Activated naive CD4-positive, alpha-beta T cell (primary cell): ENCODE measurements at places on chromosomes 2 and 18.

DNA sequence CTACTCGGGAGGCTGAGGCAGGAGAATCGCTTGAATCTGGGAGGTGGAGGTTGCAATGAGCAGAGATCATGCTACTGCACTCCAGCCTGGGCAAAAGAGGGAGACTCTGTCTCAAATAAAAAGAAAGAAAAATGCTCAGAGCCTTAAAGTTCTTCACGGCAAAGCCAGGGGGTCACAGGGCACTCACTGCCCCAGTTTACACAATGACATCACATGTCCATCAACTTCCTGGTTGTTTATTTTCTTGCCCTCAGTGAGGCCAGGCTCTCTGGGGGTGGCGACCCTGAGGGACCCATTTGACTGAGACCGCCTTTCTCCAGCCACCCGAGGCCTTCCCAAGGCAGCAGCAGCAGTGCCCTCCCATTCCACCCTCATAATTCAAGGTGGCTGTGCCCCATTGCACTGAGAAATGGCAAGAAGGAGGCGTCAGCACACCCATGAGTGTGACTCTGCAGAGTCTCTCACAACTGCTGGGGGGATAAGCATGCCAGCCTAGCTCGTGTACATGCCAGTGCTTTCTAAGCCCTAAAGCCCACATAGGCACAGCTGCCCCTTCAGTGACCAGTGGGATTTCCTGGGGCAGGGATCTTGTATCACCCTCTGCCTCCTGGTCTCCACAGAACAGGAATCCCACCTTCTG lies 50.0 kb downstream of the SFXN5 start:
- no peak for DNase-seq

GRCh38 chr2:159879051-159879604 lies 81.1 kb upstream of the CD302 start:
- no peak for DNase-seq

DNA sequence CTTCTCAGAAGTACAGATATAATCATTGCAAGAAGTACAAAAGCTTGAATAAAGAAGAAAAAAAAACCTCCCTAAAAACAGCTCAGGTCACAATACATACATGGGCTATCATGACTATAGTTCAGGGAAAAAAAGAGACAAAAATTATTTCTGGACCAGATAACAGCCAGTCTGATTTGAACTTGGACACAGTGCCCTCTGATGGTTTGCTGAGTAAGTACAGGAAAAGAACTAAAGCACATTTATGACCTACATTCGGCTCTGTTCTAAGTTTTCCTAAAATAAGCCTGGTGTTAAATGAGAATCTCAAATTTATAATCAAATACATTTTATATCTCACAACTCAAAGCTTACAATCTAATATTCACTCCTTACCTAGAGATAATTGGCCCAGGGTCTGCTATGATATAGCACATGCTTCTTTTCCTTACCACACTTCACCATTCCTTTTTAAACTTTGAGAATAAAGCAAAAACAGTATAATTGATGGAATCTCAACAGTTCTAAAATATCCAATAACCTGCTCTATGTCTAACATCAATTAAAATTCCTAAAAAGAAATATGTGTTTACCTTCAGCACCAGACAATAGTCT lies 81.1 kb downstream of the RAPH1 start:
- no peak for DNase-seq

- no peak for DNase-seq
Observed at GRCh38 chr18:48059455-48060010, 129.1 kb upstream of the SMAD2 start.

- DNase-seq = no peak
Observed at GRCh38 chr2:178542161-178542560, 61.9 kb downstream of the PLEKHA3 start.

- DNase-seq = no peak
Observed at GRCh38 chr2:233829193-233830110, 24.9 kb downstream of the HJURP start.

DNA sequence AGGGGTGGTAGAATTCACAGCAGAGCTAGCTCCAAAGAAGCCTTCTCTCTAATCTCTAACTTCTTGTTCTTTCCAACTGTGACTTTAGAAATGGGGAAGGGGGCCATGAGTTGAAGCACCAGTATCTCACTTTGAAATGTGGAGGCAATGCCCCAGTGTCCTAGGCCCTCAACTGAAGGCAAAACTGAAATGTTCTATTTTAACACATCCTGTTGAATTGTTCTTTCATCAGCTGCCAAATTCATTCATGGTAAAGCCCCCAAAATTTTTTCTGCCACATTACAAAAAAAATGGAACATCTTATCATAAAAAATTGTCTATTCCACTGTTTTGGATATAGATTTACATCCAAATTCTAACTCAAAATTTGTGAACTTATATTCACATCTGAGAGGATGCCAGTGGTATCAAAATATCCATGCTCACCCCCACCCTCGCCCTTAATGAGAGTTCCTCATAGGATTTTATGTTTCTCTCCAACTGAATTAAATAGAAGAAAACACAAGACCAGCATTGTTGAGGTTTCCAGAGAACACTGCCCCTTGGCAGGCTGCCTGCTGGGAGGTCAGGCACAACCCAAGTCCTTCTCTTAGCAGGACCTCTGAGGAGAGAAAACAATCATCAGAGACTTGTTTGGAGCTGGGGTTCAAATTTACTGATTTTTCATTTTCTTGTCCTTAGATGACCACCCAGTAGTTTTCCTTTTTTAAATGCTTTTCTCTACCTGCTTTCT lies 147.4 kb upstream of the PGAP1 start:
- DNase-seq = no peak

DNA sequence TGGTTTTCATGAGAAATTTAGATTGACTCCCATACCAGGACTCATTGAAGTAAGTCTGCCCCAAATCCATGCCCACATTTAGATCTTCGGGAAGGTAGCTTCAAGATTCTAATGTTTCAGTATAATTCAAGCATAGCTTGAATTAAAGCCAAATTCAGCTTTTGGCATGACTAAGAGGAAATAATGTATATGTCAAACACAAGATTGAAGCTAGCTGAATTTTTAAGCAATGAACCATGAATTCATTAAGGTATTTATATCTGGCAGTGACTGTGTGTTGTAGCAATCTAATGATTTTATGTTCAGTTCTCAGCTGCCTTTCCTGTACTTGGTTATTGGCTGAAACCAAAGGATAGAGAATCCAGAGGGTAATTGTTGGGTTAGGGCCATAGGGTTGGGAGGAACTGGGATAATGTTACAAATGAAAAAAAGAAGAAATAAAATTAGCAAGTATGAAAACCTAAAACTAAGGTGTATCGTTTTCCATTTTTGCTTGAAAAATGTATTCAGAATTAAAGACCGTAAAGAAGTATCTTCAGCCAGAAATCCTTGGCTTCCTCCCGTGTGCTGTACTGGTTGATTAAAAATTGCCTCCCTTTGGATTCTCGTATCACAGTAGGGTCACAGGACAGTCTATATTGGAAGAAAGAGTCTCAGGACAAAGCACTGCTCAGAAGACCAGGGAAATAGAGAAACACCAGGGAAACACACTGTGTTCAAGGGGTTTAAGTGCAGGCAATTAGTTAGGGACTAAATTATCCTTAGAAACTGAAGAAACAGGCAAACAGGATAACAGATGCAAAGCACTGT lies 119.0 kb upstream of the FN1 start:
- no peak for DNase-seq

GRCh38 chr18:58536534-58537271 lies 92.2 kb downstream of the ALPK2 start:
- no peak for DNase-seq

DNA sequence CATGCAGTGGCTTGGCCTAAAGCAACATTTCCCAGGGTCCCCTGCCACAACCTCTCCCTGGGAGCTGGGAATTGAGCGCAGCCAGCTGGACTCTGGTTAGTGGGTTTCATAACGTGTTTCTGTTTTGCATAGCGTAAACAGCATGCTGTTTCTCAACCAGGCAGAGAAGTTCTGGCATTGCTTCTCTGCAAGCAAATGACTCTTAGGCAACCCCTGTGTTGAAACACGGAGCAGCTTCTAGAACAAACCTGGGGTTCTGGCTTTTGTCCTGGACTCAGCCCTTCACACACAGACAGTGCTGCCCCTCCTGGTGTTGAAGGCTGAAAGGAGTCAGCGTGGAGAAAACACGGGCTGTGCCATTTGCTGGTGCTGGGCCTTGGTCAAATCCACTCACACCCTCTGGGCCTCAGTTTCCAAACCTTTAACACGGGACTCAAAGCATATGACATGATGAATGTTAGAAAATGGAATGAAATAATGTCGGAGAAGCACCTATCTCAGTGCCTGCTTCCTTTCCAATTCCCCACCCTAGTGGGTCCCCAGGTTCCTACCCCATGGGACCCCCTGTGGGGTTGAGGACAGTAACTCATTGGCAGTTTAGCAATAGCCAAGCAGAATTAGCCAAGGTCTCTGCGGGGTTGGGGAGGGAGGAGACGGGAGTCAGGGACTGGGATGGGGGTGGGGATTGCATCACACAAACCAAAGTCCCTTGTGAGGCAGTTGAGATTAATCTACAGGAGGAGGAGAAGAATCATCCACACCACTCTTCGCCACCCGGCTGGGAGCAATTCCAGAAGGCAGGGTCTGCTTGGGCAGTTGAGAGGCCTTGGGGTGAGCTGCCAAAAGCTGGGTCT lies 30.2 kb upstream of the IL1R2 start:
- DNase-seq = no peak

- no peak for DNase-seq
Observed at GRCh38 chr2:141554810-141555209, 576.0 kb downstream of the LRP1B start.

- DNase-seq = no peak
Observed at GRCh38 chr2:28547223-28547860, 51.5 kb downstream of the PLB1 start.

- no peak for DNase-seq
Observed at GRCh38 chr2:142973822-142974207, 96.4 kb downstream of the KYNU start.

GRCh38 chr2:64015898-64016297 lies 3.3 kb downstream of the VPS54 start:
- no peak for DNase-seq

- DNase-seq = no peak
Observed at GRCh38 chr18:9673296-9674251, 34.5 kb upstream of the RAB31 start.

DNA sequence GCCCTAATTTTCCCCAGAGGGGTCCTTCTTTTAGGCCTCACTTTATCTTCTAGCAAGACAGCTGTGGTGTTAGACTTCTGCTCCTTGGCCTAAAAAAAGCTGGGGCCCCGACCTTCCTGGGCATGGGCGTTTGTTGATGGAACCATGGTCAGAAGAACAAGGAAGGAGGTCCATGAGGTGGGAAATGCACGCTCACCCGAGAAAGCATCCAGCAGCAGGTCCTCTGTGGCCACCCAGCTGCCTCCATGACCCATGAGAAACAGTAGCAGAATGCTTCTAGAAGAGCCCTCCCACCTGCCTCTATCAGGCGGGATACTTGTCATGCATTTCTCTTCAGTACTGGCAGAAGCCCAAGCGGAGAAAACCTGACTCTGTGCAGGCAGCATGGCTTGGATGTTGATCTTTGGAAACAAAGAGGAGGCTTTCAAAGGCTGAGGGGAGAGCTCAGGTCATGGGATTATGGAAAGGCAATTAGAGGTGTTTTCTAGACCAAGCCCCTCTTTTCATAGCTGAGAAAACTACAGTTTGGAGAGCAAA lies 249.1 kb downstream of the FAM210A start:
- no peak for DNase-seq
